Renal cortex interstitium (tissue), 15 donors: ENCODE measurements at places on chromosomes 1 and 21.

- DNase-seq, result no peak
These were observed 222.9 kb upstream of the KCNK2 start for GRCh38 chr1:214859647-214860046.

DNA sequence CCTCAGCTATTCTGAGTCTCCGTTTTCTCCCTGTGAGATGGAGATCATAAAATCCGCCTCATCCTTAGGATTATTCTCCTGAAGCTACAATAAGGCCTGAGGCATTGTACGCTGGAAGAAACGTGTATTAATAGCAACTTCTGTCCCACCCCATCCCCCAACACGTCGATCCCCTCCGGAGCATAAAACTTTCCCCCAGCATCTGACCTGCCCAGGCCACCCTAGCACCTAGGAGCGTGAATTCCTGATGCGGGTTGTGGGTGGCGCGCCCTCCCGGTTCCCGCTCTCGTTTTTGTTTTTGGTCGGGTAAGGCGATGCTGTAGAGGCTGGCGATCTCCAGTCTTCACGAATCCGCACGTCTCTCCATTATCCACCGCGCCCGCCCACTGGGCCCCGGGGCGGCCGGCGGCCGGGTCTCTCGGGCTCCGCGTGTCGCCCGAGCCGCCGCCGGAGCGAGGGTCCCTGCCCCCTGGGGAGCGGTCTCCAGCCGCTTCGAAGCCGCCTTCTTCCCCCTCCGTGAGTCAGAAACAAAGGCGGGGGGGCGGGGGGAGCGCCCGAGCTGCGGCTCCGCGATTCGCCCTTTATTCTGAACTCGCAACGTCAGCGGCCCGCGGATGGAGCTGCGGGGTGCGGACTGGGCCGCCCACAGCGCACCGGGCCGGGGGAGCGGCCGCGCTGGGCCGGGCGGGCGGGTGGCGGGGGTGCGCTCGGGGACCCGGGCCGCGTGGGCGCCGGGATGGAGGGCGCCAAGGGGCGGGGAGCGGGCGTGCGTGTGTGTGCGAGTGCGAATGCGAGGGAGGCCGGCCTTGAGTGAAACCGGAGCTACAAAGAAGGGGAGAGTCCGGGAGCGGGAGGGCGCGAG lies at the start of gene PLEKHO1:
TSS of gene PLEKHO1 (plus strand) at position 646 of the 862 bp plus-strand sequence. CDS start 342 bp downstream, outside the sequence.
- DNase-seq, result no peak

- peak; percentile 15 for DNase-seq
These were observed 100.9 kb downstream of the TSEN15 start for GRCh38 chr1:184152434-184152898.

GRCh38 chr21:45974073-45975019 lies 7.2 kb upstream of the COL6A1 start:
- no peak for DNase-seq

DNA sequence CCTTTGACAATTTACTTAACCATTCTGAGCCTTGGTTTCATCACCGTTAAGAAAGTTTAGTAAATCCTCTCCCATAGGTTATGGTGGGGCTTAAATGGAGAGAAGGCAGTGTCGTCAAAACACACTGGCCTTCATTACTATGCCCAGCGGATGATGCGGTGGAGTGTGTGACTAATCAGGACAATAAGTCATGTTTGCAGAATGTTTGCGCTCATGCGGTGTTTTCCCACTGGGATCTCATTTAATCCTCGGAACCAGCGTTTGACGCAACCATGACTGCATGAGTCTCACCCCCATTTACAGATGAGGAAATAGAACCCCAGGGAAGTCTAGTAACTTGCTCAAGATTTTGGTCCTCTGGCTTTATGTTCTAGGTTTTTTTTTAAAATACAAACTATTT lies 17.5 kb downstream of the SLC26A9 start:
- DNase-seq, result no peak

DNA sequence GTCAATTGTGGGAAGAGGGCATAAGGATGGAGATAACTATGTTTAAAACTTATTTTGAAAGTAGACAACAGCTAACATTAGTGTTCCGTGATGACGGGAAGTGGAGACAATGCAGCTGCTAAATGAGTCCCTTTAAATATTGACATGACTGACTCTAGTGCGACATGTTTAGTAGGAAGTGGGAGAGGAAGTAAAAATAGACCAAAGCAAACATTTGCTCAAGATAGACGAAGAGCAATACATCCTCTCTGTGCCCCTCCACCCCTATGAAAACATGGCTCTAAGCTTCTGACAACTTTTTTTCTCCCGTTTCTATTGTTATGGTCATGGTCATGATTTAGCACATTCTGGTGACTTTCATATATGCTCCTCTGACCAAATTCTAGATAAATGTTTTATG lies 60.0 kb upstream of the HMCN1 start:
- no peak for DNase-seq

DNA sequence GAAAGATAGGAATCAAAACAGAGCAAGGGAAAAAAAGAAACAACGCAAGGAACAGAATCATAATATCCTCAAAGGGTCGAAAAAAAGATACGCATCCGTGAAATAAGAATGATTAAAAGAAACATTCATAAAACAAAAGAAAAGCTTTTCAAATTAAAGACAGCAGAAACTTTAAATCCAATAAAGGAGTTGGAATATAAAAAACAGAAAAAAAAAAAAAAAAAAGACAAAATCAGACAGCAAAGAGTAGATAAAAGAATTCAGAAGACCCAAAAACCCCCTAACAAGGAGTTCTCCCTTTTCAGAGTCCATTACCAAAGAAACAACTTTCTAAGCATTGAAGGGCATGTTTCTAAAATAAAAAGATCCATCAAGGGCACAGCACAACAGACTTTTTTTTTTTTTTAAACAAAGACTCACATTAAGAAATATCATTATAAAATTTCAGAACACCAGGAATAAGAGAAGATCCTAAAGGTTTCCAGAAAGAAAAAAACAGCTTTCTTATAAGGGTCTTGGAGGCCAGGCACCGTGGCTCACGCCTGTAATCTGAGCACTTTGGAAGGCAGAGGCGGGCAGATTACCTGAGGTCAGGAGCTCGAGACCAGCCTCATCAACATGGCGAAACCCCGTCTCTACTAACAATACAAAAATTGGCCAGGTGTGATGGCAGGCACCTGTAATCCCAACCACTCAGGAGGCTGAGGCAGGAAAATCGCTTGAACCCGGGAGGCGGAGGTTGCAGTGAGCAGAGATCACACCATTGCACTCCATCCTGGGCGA lies 44.7 kb downstream of the ENAH start:
- DNase-seq, result no peak

DNA sequence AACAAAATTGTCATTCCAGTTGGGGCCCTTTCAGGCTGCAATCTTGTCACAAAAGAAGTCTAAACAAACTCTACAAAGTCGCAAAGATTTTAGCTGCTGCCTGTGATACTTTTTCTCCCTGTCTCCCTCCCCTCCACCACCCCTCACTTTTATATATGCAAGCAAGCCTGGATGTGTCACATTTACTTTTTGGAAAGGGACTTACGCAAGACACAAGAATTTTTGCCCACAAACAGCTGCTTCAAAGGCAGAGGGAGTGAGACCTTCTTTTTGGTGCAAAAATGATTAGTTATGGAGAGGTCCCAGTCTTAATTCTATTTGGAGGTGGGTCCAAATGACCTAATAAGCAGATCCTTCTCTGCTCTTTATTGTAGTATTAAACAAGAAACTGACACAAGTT lies 22.9 kb upstream of the RALGPS2 start:
- no peak for DNase-seq
